T-helper 22 cell (primary cell): ENCODE measurements at places on chromosomes 16 and 17.

- DNase-seq: no peak
These were observed 21.6 kb downstream of the FOXF1 start for GRCh38 chr16:86531641-86532525.

DNA sequence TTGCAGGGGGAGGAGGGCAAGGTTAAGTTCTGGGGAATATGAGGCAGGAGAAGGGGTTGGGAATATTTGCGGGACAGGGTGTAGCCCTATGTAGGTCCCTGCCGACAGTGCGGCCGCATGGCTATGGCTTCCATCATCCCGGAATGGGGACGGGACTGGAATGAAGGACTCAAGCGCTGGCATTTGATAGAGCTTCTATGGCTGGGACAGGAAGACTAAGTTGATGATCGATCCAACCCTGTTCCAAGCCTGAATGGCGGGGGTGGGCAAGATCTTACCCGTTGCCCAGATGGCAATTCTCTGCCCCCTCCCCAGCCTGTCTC, 47.1 kb downstream of the SRCIN1 start:
- no peak for DNase-seq

DNA sequence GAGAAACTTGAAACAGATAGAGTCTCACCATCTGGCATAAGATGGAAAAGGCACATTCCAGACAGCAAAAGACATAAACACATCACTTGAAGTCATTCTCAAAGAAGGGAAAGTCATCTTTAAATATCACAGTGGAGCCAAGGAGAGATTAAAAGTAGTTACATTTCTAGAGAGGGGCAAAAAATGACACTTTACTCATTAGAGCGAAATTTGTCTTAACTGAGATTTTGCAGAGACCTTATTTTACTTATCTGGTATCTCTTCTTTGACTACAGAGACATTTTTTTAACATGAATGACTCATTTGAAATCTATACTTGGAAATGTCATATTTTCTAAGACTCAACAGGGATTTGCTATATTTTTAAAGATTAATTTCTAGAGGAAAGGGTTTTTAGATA, 339.0 kb upstream of the KIF2B start:
- no peak for DNase-seq

DNA sequence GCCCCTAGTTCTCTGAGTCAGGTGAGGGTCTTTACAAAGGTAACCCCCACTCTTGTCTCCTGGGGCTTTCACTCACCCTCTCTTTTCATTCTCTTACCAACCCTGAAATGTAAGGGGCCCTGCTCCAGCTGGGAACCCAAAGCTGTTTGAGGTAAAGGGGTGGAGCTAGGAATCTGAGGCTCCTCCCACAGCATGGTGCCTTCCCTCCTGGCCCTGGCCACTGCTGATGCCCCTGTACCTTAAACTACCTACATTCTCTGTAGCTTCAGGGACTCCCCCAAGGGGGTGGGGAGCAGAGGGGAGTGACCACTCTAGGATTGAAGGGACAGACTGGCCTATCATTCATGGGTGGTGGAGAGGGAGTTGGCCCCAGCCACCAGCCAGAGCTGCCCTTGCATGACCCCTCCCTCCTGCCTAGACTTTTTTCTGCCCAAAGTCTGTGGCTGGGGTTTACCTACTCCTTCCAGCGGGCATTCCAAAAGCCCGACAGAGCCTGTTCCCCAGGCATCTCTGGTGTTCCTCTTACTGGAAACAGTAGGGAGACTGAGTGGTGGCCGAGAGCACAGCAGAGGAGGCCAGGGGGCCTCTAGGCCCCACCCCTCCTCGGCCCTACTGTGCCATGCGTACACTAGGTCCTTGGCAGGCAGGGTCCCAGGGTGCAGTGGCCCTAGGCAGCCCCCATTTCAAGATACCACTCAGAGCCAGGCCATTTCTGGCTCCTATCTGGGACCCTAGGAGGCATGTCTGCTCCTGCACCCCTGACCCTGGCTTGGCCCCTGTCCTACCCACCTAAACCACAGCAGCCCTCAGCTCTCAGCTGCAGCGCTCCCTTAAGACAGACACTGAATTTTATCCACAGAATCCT, 9.5 kb downstream of the DOK4 start:
- DNase-seq: no peak

DNA sequence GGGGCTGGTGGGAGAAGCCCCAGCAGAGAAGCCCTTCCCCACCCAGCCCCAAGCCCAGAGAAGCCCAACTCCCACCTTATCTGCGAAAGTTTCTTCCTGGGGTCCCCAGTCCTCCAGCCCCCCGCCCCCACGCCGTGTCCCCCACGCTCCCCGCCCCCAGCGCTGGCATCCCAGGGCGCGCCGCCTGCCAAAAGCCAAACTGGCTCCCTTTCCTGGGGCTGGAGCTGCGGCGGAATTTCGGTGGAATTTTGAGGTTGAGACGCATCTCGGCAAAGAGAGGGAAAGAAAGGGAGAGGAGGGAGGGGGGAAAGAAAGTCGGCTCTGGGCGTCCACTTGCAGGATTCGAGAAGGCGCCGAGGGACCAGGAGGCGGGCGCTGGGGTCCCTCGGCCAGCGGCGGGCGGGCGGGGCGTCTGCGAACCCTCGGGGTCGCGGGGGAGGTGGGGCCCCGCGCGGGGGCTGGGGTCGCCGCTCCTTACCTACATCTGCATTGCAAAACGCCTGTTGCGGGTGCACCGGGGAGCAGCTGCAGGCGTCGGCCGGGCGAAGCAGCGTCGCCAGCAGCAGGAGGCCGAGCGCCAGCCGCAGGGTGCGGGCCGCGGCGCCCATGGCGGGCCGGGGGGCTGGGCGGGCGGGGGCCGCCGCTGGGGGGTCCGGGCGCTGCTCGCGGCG, 571 bp downstream of the TIMP2 start:
- DNase-seq: no peak

DNA sequence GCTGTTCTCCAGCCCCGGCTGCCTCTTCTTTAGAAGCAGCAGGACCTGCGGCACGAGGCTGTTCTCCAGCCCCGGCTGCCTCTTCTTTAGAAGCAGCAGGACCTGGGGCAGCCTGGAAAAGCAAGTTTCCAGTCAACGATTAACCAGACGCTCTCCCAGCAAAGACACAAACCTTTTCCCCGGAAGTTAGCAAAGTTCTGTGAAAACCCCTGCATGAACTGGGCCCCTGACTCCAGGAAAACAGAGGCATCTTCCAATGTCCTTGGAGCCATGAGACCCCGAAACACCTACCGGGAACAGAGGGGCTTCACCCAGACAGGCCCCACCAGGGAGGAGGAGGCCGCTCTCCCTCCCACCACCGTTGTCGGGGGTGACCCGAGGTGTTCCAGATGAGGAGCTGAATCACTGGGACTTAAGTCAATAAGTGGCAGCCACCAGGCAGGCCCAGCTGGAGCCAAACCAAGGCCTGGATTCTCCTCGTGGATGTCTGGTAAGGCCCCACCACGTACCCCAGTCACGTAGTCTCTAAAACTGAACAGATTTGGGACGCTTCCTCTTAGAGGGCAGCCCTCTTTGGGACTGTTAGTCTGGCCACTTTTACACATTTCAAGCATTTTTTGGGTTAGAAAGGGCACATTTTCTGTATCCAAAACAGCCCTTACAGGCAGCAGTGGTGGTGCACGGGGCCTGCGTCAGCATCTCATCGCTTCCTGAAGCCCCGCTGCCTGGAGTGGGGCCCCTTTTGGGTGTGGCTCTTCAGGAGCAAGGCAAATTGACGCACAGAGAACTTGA, at the start of gene RPH3AL:
TSS of gene RPH3AL (minus strand) at position 387 of the 792 bp plus-strand sequence. CDS start 25,264 bp downstream, outside the sequence.
- DNase-seq: no peak

GRCh38 chr17:16870253-16871245, 101.4 kb downstream of the TNFRSF13B start:
- no peak for DNase-seq

DNA sequence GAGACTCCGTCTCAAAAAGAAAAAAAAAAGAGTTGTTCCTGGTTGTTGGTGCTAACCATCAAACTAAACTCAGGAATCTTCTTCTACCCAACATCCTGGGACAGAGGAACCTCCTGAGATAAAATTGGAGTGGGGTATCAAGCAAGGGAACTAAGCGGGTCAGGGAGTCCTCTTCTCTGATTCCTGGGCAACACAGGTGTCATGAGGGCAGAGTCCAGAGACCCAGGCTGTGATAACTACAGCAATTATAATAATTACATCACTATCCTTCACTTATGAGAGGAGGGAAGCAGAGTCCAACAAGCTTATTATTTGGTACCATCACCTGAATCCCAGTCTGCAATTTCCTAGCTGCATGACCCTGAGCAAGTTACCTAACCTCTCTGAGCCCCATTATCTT, 8.1 kb downstream of the C17orf50 start:
- no peak for DNase-seq

DNA sequence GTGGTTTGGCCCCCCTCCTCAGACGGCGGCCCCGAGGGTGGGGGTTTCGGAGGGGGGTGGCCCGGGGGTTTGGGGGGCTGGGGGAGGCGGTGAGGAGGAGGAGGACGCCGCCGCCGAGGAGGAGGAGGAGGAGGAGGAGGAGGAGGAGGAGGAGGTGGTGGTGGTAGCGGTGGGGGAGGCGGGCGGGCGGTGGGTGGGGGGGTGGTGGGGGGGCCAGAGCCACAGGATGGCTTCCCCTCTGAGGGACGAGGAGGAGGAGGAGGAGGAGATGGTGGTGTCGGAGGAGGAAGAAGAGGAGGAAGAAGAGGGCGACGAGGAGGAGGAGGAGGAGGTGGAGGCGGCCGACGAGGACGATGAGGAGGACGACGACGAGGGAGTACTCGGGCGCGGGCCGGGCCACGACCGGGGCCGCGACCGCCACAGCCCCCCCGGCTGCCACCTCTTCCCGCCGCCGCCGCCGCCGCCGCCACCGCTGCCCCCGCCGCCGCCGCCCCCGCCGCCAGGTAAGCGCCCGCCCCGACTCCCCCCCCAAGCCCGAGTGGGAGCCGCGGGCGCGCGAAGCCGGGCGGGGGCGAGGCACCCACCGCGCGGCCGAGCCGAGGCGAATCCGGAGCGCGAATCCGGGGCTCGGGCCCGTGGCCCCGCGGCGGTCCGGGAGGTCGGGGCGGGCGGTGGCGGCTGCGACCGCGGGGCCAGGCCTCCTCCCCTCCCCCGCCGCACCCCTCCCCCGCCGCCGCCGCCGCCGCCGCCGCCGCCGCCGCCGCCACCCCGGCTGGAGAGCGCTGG, 3.8 kb upstream of the CHD3 start:
- peak; percentile 36 for DNase-seq

DNA sequence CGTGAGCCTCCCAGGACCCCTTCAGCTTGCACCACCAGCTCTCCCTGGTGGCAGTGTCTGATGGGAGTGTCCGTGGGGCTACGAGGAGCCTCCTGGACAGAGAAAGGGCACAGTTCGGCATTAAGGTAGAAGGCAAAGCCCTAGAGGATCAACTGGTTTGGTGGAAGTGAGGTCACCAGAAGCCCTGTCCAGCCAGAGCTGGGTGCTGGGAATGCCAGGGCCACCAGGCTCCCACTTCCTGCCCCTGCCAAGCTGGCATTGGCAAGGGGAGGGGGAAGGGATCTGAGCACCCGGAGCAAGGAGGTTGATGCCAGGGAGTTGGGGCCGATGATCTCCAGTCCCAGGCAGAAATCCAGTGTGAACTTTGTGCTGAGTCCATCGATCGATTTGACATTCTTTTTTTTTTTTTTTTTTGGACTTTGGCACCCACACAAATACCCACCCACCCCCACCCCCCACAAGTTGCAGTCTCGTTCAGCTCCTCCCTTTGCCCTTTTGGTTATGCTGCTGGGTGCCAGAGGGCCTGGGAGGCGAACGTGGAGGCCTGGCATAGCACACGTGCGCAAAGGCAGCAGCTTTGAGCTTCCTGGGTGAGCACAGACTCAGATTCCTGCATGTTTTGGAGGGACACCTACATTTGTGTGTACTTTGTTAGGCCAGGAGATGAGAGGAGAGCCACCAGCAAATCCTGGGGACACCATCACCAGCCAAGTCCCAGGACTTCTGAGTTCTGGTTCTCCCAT, 2.1 kb downstream of the NHERF1 start:
- DNase-seq: no peak

DNA sequence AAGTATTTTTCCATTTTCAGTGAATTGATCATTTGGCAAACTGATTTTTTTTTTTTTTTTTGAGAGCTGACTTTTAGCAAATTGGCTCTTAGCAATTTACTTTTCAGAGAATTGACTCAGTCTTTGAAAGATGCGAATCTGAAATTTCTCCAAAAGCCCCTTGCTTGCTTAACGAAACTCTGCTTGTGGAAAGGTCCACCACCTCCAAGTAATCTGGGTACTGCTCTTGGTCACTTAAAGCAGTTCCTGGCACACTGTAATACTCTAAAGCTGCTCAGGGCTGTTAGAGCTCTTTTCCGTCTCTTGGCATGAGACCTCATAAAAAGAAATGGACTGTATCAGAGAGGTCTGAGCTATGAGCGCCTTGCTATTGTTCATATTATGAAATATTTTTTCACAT, 2.9 kb downstream of the GSDMB start:
- no peak for DNase-seq

DNA sequence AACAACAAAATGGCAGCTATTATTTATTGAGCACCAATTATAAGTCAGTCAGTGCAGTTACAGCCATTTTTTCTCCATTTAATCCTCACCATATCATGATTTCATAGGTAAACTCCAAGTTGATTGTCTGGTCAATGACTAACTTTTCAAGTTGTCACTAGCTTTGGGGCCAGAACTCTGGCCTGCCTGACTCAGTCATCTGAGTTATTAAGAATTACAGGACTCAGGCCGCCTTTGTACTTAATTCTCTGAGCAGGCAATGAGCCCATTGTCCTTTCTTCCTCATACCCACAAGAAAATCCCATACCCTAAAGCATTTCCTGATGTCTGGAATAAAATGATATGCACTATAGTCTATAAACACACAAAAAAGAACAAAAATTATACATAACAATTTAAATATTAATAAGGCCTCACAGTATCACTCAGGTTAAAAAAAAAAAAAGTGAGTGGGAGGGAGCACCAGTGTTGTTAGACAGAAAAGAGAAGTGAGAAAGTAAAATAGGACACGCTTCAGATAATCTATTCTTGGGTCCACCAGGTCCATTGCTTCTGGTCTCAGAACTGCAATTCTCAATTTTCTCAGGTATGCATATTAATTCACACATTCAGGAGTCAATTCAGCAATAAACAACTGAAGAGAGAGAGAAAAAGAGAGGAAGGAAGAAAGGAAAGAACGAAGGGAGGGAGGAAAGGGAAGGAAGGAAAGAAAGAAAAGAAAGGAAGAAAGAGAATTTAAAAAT, 70.2 kb downstream of the SPAG9 start:
- no peak for DNase-seq

DNA sequence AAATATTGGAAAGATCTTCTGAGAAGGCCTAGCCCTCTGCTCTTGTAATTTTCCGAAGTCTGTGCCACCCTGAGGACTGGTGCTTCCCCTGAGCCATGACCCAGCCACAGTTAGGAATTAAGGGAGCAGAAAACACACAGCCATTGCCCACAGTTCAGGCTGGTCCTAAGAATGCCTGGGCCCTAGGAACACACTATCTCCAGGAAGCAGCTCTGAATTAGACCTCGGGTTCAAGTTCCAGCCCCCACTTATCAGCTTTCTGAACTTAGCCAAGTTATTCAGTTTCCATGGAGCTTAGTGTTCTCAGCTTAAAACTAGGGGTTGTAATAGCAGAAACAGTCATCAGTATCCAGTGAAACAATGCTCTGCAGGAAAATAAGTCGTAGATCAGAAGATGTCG, 56.0 kb downstream of the CDH13 start:
- DNase-seq: no peak

DNA sequence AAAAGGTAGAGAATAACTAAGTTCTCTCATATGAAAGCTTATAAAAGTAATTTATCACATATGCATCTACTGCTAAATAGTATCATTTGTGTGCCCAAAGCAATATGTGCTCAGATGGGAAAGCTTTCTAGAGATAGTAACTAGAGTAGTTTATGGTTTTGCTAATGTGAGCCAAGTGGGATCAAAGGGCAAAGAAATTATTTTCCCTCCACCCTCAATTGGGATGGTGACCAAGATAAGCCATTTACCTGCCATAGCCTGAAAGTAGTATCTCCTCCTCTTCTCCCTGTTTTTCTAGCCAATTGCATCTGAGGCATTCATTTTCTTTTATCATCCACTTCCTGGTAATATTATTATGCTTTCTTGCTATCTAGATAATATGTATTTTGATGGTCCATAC, 41.9 kb upstream of the KCNJ16 start:
- DNase-seq: no peak
